ENCODE measurements at places on chromosomes 6 and 20. TPM values are rescaled to one million over a fixed set of nuclear protein-coding genes. Genes with fewer than 3 reads are reported as not detected.

- no peak for DNase-seq
Measured at GRCh38 chr6:82196161-82196560, 51.4 kb downstream of the IBTK start.

- no peak for DNase-seq
Measured at GRCh38 chr20:61320691-61321425, 68.8 kb downstream of the CDH4 start.

PRDM1 gene
- 17.6 TPM for total RNA-seq

- DNase-seq = no peak
Measured at GRCh38 chr20:21801193-21801592, 95.7 kb downstream of the PAX1 start.

DNA sequence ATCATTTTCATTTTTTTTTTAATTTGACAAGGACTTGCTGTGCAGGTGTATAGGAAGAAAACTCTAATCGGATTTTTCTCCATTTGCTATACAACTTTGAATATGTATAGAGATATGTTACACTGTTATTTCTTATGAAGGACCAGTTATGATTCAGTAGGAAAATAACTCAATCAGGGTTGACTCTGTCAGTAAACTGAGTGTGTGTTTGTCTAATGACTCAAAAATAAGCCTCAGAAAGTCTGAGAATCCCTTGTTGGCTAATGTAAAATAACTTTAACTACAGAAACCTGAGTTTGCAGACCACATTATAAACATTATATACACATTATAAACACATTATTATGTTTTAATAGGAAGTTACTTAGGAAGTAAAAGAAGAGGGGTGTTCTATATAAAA is 352.6 kb downstream of the RIMS1 start:
- no peak for DNase-seq

METTL24 gene
- total RNA-seq = 0.54 TPM

TRPC4AP gene
- total RNA-seq = 63.2 TPM

GRCh38 chr20:52736507-52736906 is 235.7 kb upstream of the TSHZ2 start:
- no peak for DNase-seq

GRCh38 chr6:37131104-37131959 is 38.6 kb upstream of the PIM1 start:
- DNase-seq = peak; percentile 65

MEI4 gene
- not detected for total RNA-seq

CRISP3 gene
- total RNA-seq = not detected

KIAA1586 gene
- total RNA-seq = 6.7 TPM

GPR6 gene
- total RNA-seq = not detected

CENPQ gene
- 3.9 TPM for total RNA-seq

HLA-G gene
- 55.3 TPM for total RNA-seq

DNA sequence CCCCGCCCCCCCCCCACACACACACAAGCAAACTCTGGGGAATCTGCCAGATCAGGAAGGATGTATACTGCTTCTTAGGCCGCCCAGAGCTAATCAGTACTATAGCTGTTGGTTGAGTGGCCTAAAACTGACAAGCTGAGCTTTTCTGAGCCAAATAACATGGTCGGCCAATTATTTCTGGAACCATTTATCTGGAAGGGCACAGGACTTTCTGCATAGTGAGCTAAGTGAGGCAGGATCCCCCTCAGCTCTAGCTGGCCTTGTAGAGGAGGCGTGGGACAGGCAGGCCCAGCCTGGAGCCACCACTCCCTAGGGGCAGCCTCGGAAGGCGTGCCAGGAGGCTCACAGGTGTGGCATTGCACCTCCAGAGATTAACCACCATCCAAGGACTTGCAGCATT is 200.1 kb downstream of the TMEM242 start:
- DNase-seq = no peak

- no peak for DNase-seq
Measured at GRCh38 chr6:98382246-98382645, 452.1 kb upstream of the POU3F2 start.

DNA sequence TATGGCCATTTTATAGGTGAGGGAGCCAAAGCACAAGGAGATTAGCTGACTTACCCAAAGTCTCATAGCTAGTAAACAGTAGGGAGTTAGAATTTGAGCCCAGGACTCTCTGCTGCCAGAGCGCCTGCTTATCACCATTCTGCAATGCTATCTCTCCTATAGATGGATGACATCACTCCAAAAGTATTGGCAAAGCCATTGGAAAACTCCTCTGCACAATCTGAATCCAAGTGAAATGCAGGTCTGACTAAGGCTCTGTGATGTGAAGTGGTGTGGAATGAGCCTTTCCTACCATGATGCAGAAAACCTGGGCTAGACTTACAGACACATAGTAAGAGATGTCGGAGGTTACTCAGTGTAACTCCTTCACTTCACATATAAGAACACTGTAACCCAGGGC is 106.3 kb downstream of the GRM1 start:
- no peak for DNase-seq

POLR1C gene
- total RNA-seq = 41.8 TPM

GRCh38 chr6:35185302-35185681 is 28.5 kb upstream of the SCUBE3 start:
- DNase-seq = no peak

- DNase-seq = no peak
Measured at GRCh38 chr6:3724451-3725144, 26.9 kb downstream of the PXDC1 start.

- DNase-seq = peak; percentile 30
Measured at GRCh38 chr6:107866606-107867301, 42.6 kb upstream of the SCML4 start.

DNA sequence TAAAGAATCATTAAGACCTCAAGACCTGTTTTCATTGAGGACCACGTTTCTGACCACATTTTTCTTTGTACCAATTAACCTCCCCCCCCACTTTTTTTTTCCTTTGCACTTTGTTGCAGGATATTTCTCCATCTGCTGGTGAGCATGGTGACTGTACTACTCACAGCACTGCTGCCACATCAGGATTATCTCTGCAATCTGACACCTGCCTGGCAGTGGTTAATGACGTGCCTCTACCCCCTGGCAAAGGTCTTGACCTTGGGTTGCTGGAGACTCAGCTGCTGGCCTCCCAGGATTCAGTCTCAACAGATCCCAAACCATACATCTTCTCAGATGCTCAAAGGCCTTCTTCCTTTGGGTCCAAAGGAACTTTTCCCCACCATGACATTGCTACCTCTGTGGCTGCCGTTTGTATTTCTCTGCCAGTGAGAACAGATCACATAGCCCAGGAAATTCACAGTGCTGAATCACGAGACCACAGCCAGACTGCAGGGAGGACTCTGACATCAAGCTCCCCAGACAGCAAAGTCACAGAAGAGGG is 46.6 kb upstream of the EDN3 start:
- no peak for DNase-seq

GRCh38 chr20:63006540-63007359 is at the start of gene BHLHE23:
TSS of gene BHLHE23 (minus strand) at chr20:63006964. CDS start at chr20:63006774, 190 bp downstream.
- no peak for DNase-seq

DNA sequence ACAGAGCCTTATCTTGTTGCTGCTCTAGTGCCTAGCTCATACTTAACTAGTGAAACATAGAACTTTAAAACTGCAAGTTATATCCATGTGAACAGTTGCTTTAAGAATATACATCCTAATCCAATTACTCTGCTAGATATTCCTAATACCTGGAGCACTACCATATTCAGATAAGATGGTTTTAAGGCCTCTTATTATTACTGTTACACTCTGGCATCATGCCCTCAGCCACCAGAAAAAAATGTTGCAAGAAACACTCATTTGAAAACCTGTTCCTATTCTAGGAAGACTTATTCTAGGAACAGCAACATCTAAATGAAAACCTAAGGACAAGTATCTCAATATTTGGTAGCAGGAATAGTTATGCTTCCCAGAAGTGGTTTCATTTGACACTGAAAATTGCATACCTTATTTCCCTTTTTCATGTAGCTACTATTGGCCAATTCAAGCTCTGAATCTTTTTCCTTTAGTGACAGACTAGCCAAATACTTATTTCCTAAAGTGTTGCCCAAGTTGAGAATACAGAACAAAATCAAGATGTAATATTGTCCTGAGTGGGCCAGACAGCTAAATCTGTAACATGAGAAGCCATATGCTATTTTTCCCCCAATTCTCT is 4.8 kb upstream of the MTFR2 start:
- DNase-seq = no peak

SGK1 gene
- 12.0 TPM for total RNA-seq

All from colonic mucosa (tissue), 4 donors.